Stimulated activated naive CD4-positive, alpha-beta T cell treated with Interleukin-2 at 50 U/mL for 16 hours (primary cell): ENCODE measurements at places on chromosomes 12 and 14.

DNA sequence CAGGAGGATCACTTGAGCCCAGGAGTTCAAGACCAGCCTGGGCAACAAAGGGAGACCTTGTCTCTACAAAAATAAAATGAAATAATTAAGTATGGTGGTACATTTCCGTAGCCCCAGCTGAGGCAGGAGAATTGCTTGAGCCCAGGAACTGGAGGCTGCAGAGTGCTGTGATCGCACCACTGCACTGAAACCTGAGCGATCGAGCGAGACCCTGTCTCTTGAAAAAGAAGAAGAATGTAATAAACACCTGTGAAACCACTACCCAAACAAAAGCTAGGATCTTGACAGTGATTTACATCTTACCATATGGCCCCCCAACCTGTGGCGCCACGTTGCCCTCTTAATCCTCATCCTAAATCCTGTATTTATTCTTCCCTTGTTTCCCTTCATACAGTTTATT lies 5.7 kb upstream of the DTX1 start:
- DNase-seq = no peak

GRCh38 chr12:17215759-17216570 lies 610.0 kb upstream of the LMO3 start:
- DNase-seq = no peak

- DNase-seq = no peak
These were observed 153.2 kb downstream of the SMOC1 start for GRCh38 chr14:70032447-70032846.

GRCh38 chr12:6672143-6672542 lies 9.2 kb upstream of the ING4 start:
- DNase-seq = no peak

DNA sequence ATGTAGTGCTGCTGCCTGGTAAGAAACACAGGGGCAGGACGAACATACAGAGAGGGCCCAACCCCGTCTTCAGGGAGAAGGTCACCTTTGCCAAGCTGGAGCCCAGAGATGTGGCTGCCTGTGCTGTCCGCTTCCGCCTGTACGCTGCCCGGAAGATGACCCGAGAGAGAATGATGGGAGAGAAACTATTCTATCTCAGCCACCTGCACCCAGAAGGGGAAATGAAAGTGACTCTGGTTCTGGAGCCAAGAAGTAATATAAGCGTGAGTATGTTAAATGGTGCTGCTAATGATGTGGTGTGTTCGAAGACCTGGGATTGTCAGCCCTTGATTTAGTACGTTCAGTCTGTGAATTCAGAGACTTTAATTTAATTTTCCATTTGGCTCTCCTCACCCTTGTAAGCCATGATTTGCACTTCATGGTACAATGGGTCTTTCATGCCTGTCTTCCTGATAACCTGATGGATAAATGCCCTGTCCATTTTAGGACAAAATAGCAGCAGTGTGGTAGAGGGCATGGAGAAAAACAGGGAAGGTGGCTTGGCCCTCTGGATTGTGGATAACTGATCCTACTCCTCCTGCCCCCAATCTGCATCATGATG lies 318.9 kb downstream of the SNAPC1 start:
- no peak for DNase-seq

DNA sequence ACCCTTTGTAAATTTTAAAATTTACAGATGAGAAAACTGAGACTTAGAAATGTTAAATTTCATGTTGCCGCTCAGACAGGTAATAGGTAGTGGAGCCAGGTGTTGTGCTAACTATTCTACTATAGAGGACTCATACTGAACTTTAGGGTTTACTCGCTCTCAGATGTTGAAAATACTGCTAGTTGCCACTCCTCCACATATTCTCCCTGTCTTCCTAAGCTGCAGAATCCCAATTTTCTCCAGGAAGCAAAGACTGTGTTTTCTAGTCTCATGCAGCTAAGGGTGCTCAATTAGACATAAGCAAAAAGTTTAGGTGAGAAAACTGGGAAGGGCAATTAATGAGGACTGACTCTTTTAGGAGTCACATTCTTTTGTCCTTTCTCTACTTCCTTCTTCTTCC lies 612.3 kb downstream of the KCNH5 start:
- no peak for DNase-seq

DNA sequence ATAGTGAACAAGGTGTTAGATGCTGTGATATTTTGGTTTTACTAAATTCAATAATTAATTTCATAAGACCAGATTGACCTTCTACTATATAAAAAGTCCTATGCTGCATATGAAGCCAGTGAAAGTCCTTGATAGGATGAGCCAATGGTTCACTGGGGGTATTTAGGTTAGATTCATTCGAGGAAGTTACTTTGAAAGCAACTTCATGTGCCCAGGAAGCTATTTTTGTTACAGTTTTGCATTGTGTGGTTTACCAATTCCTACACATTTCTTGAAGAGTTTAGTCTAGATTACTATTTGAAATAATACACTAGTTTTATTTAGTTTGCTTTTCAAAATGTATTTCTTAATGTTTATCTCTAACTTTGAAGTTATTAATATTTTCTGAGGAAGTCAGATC lies 58.5 kb upstream of the RMST start:
- DNase-seq = no peak

DNA sequence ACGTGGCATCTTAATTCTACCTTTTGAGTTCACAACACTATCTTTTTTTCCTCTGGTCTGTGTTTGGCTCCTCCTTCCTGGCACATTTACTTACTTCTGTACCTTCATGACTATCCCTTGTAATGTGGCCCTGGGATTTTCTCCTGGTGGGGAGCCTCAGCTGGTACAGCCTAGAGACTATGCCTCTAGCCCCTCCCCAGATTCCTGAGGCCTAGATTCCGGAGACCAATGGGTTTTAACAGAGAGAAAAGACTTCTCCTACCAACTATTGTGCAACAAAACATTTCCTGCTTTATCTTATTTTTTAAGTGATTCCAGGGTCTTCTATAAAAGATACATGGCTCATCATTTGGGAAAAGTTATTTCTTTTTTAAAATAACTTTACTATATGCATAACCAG lies 216.2 kb upstream of the KRR1 start:
- DNase-seq = no peak

DNA sequence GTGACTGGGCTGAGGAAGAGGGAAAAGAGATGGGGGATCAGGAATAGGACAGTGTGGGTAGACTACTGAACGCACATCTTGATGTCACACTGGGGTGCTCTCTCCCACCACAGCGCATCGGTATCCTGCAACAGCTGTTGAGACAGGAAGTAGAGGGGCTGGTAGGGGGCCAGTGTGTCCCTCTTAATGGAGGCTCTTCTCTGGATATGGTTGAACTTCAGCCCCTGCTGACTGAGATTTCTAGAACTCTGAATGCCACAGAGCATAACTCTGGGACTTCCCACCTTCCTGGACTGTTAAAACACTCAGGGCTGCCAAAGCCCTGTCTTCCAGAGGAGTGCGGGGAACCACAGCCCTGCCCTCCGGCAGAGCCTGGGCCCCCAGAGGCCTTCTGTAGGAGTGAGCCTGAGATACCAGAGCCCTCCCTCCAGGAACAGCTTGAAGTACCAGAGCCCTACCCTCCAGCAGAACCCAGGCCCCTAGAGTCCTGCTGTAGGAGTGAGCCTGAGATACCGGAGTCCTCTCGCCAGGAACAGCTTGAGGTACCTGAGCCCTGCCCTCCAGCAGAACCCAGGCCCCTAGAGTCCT lies 6.9 kb downstream of the C1QL4 start:
- DNase-seq = no peak

DNA sequence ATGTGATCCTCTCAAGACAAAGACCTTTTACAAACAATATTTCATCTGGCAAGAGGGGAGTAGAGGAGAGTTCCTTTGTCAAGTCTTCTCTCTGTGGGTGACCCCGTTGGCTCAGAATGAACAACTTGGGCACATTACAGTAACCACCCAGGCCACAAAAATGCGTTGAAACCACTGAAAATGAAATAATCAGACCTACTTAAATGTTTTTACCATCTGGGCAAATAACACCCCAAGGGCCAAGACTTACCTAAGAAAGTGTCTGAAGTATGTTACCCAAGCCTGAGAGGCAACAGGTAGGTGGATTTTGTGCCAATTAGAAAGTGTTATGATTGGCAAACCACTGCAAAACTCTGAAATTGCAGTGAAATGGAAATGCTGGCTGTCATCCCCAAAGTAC lies 1.3 kb downstream of the TC2N start:
- DNase-seq = peak; percentile 8

- DNase-seq = no peak
These were observed 3.2 kb upstream of the ADAM21 start for GRCh38 chr14:70448633-70449340.

GRCh38 chr14:79543967-79544697 lies 667.2 kb downstream of the DIO2 start:
- no peak for DNase-seq

- no peak for DNase-seq
These were observed at the start of gene GLT1D1 for GRCh38 chr12:128852885-128853599. TSS of gene GLT1D1 (plus strand) at chr12:128853478. CDS start at chr12:128853582, 104 bp downstream.

DNA sequence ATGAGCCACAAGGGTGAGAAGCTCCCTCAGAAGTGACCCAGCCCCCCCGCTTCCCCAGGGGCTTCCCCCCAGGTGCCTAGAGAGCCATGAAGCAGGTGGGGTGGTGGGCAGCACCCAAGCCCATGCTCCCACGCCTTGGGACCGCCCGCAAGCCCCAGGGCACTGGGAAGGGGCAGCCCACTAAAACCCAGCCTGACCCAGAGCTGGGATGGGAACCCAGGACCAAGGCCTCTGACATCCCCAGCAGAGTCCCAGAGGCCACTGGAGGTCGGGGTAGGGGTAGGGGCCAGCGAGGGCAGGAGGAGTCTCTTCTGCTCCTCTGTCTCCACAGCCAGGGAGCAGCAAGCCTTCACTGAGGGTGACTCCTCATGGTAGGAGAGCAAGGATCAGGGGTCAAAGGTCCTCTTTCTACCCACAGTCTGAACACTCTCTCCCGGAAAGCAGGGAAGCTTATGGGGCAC lies 86.5 kb upstream of the ZFP36L1 start:
- DNase-seq = no peak
